ENCODE measurements at places on chromosomes 2 and 18. TPM values are rescaled to one million over a fixed set of nuclear protein-coding genes. Genes with fewer than 3 reads are reported as not detected.

DNA sequence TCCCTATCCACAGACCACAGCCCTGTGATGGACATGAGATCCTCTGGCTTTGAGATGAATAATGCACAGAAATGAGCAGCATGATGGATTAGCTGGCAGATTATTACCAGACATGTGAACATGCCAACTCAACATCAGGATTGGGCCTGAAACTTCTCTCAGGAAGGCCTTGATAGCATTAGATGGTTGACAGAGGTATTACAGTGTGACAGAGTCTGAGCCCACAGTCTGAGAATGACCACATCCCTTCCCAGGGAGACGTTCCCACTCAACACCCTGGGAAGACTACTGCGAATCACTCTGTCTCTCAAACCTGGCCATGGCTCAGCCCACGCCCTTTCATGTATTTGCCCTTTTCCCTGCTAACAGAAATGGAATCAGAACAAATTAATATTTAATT is 66.9 kb downstream of the BCL11A start:
- DNase-seq = no peak

GRCh38 chr18:13793819-13794218 is 30.1 kb upstream of the MC5R start:
- no peak for DNase-seq

The C2orf81 gene
- total RNA-seq = 5.7 TPM

DNA sequence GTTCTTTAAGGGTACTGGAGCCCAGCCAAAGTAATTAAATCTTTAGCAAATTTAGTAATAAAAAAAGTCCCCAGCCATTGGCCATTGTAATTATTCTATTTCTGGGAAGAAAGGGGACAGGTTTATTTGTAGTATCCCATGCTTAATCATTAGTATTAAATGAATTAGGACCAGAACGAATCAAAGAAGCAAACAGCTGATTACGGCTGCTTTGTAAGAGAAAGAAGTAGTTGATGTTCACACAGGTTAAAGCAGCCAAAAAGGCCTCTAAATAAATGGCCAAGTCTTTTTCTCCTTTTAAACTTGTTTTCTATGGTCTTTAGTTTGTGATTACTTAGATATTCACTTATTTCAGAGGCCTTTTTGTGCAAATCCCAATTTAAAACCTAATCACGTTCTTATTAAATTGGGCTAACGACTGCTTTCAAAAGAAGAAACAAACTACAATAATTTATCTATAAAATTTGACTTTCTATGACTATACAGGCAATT is 48.6 kb upstream of the DNAH7 start:
- DNase-seq = no peak

The AGPS gene
- total RNA-seq = 50.0 TPM

GRCh38 chr18:37987901-37988300 is 422.3 kb upstream of the CELF4 start:
- no peak for DNase-seq

DNA sequence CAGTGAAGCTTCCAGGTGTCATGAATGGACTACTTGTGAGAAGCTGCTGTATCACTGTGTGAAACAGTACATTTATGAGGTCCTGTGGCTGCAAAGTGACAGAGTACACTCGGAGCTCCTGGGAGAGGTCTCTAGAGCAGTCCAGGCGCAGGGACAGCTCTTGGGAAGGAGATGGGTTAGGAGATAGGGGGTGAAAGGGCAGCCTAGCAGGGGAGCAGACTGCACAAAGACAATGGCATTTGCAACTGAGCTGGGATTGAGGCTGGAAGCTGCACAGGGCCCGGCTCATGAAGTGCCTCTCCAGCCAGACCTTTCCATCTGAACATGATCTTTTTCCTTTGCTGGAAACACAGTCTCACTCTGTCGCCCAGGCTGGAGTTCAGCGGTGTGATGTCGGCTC is 83.6 kb downstream of the RHOB start:
- DNase-seq = no peak

The CAPN14 gene
- total RNA-seq = 0.29 TPM

The FABP1 gene
- not detected for total RNA-seq

DNA sequence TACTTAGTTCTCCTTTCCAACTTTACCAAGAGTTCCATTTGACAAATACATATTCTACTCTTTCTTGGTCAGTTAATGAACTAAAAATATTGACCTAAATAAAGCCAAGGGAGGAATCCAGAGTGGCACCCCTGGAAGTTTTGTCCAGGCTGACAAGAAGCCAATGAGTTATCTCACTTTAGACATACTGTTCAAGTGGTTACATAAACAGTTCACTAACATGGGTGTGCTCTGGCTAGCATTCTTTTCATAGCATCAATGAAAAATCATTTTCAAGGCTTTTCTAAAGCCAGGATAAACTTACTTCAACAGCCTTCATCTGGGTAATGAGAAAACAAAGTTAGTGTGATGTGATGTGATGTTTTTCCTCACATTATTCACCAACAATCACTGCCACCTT is 649.4 kb downstream of the TDRD15 start:
- no peak for DNase-seq

DNA sequence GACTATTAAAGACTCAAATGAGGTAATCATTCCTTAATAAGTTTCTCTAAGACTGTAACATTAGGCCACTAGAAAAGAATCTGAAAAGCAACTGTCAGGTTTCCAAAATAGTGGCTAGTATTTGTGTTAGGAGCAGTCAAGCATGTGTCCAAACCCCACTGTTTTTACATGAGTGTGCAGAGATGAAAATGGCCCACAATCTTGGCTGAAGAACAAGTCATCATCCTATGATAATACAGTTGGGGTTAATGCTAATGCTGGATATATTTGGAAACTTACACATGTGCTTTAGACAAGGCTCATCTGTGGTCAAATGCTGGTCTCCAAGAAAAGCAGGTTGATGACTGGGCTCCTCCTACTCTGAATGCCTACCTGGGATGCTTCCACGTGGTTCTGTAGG is 73.6 kb downstream of the MAIP1 start:
- no peak for DNase-seq

The DSC1 gene
- total RNA-seq = not detected

The ITPRID2 gene
- total RNA-seq = 159 TPM

DNA sequence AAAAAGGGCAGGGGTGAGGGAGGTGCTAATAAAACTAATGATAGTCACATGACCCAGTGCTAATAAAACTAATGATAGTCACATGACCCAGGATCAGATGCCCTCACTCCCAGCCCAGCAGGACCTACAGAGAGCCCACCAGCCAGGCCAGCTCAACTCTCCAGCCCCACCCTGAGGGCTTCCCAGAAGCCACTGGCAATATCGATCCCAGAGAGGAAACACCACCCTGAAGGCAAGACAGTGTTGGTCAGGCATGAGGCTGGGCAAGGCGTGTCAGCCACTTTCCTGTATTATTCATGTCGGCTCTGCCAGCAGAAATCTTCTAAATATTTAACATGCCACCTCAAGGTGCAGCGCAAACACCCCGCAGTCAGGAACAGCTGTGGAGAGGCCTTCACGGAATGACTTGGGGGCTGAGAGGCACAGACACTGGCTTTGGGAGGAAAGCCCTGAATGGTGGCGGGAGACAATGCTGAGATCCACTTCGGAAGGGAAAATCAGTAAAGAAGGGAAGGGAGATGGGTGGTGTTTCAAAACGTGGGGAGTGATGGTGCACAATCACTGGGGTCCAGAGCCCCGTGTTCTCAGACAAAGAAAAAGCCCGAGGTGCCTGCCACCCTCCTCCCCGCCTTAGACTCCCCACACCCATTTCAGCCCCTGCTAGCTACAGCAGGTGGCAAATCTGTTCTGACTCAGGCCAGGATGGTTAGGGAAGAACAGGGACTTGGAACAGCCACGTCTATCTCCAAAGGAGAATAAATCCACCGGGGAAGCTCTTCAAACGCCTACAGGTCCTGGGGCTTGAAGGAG is 1.4 kb downstream of the REEP1 start:
- DNase-seq = no peak

DNA sequence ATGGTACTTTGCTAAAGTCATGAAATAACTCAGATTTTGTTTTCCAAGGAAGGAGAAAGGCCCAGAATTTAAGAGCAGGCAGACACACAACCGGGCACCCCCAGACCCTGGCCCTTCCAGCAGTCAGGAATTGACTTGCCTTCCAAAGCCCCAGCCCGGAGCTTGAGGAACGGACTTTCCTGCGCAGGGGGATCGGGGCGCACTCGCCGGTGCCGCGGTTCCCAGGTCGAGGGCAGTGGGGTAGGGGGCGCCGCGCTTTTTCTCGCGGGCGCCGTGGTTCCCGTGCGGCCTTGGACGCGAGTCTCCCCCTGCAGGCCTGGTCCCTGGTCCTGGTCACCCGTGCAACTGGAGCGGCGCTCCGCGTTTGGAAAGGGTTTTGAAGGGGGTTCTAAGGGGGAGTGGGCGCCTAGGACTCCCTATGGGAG is 1.2 kb downstream of the ZNF236 start:
- no peak for DNase-seq

- DNase-seq = peak; percentile 23
Observed at GRCh38 chr2:215793747-215794595, 219.4 kb downstream of the MREG start.

DNA sequence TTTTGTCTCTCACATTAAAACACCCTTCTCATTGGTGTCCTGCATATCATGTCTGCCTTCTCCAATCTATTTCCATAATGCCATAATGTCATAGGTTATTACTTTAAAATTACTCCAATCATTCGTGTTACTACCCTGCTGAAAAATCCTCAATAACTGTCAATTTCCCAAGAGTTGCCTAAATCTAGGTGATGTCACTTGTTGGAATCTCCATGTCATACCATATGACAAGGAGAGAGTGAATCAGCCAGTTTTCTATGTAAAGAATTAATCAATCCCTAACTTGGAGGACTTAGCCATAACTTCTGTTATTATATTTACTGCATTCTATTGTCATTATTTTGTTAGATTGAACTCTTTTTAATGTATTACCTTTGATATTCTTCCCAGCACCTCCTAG is 62.5 kb downstream of the PHLPP1 start:
- DNase-seq = no peak

DNA sequence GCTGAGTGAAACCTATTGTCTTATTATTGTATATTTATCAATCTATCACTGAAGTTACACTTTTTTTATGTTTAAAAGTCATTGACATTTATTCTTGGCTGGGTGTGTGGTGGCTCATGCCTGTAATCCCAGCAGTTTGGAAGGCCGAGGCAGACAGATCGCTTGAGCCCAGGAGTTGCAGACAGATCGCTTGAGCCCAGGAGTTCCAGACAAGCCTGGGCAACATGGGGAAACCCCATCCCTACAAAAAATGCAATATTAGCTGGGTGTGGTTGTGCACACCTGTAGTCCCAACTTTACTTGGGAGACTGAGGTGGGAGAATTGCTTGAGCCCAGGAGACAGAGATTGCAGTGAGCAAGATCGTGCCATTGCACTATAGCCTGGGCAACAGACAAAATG is 97.8 kb downstream of the EPC2 start:
- DNase-seq = no peak
